ENCODE measurements at places on chromosomes 7 and 10.
A peak's percentile ranks its signal among the peaks of the same experiment; 100 is the strongest.

- no peak for DNase-seq
Measured at GRCh38 chr10:108545921-108546320, 1377.4 kb downstream of the XPNPEP1 start.

- DNase-seq, result no peak
Measured at GRCh38 chr7:42596737-42597136, 315.1 kb downstream of the C7orf25 start.

DNA sequence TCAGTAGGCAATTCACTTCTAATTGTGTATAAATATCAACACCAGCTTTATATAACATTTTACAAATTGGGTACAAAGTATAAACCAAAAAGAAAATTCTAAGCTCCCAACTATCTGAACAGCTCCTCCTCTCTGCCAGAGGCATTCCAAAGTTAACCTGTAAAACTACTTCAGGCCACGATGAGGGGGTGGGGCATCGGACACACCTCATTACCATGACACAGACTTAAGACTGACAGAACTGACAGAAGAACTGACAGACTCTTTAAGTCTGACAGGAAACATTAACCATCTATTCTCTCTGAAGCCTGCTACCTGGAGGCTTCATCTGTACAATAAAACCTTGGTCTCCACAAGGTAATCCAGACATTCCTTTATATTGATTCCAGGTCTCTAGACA, 12.3 kb downstream of the ESYT2 start:
- no peak for DNase-seq

GRCh38 chr7:29989257-29989995, at the start of gene SCRN1:
TSS of gene SCRN1 (minus strand) at chr7:29989801. CDS start at chr7:29969067, 20,734 bp downstream.
- DNase-seq, result peak; percentile 37

- no peak for DNase-seq
Measured at GRCh38 chr10:58698777-58699356, 186.2 kb downstream of the BICC1 start.

All from A172 (cell line).